Renal pelvis (tissue), 12 donors: ENCODE measurements at places on chromosomes 3 and 15. TPM values are rescaled to one million over a fixed set of nuclear protein-coding genes. Genes with fewer than 3 reads are reported as not detected.

Gene SLC28A2
- 0.59 TPM for polyA plus RNA-seq

Gene PTPN23
- 31.5 TPM for polyA plus RNA-seq

Gene PTPN9
- polyA plus RNA-seq = 42.1 TPM

Gene CPN2
- 0.62 TPM for polyA plus RNA-seq

DNA sequence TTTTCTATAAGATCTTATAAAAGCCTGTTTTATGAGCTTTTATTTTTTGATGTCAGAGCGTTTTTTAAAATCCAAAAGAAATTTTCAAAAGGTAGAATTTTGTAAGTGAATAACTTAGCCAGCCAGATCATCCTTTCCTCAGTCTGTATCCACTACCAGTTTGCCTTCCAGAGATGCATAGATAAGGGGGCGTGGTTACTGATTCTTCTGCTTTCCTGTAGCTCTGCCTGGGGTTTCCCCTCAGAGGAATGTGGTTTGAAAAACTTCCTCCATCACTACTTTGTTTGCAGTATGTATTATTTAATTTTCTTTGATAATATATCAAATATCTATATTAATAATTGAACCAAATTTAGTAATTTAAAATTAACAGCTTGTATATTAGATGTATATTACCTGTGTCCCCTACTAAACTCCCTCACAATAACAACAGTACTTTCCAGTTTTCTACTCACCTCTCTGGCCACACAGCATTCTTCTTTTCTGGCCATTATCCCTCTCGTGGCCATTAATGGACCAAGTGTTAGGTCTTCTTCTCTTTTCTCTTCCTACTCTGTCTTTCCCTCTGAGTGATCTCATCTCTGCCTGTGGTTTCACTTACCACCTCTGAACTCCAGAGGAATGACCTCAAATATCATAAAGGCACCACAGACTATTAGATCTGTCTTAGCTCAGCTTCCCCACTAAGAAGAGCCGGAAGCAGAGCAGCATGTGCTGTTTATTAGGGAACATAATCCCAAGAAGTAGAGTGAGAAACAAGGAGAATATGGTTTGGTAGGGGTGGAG lies 239.7 kb downstream of the UBE2E2 start:
- DNase-seq = no peak

GRCh38 chr15:39591141-39591895 lies 10.4 kb downstream of the THBS1 start:
- DNase-seq = no peak

Gene P2RY1
- 3.0 TPM for polyA plus RNA-seq

Gene CISH
- polyA plus RNA-seq = 30.8 TPM

GRCh38 chr3:78420611-78421010 lies 1347.2 kb downstream of the ROBO1 start:
- DNase-seq = no peak

Gene CDHR4
- polyA plus RNA-seq = not detected

DNA sequence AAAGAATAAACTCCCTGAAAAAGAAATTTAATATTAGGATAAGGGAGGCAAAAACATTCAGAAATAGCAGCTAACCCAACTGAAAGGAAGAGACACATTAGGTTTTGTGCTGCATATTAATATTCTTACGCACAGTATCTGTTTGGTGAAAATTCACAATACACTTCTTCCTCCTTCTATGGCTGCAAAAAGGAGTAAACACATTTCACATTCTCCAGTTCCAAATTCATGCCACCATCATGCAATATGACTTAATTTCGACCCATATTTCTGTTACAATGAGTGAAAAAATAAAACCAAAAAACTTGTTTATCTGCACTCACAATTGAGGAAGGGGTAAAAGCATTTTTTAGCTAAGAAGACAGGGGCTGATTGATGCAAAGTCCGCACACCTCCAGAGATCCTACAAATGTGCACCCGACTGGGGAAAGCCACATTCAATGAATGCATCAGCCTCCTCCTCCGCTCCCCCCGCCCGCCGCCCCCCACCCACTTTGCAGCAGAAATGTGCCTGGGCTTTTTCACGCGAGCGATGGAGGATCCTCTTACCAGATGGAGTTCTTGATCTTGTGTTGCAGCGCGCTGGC lies 1.0 kb downstream of the RFX7 start:
- peak; percentile 53 for DNase-seq

- DNase-seq = no peak
Measured at GRCh38 chr3:120555657-120556509, 40.3 kb upstream of the NDUFB4 start.

DNA sequence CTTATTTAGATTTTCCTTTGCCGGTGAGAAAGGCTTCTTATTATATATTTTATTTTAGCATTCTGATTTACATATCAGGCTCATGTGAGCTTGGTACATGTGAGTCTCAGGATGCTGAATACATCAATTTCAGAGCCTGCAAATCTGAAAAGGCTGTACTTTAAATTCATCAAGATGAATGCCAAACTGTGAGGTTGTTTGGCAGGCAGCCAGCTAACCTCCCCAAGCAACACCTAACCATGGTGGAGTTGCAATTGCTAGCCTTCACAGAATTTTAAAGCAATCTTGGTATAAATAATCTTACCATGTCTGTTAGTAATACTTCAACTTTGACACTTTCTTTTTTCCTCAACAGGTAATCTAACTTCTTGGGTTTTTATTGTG lies 252.5 kb downstream of the CDIN1 start:
- no peak for DNase-seq

Gene KNG1
- polyA plus RNA-seq = 119 TPM

Gene CLDN11
- 168 TPM for polyA plus RNA-seq

DNA sequence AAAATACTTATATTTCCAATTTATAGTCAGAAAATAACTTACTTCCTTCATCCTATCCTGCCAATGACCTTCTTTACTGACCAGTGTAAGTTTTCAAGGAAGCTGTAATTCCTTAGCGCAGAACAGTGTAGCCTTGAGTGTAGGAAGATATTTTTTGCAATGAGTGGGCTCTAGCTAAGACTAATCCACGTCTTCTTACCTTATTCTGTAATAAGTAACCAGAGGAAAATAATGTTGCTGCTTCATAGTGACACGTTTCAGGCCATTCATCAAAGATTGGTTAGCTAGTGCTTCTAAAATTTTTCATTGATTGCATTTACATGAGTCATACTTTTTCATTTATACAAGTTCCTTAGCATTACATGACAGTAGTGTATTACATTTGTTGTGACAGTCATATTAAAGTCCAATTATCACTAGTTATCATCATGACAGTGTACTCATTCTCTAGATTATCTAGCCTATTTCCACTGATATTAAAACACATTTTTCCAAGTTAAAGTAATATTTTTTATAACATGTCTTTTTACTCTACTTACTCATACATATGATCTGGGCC lies 403.8 kb upstream of the EPHA3 start:
- no peak for DNase-seq

GRCh38 chr3:188084752-188085583 lies 69.0 kb upstream of the LPP start:
- DNase-seq = no peak

GRCh38 chr3:127706785-127707351 lies 34.1 kb downstream of the ABTB1 start:
- DNase-seq = no peak

GRCh38 chr3:157844800-157845565 lies 261.2 kb downstream of the SHOX2 start:
- no peak for DNase-seq

- no peak for DNase-seq
Measured at GRCh38 chr3:129358772-129359371, 69.6 kb downstream of the EFCAB12 start.

Gene GPR171
- not detected for polyA plus RNA-seq

Gene CATSPER2
- 3.3 TPM for polyA plus RNA-seq

DNA sequence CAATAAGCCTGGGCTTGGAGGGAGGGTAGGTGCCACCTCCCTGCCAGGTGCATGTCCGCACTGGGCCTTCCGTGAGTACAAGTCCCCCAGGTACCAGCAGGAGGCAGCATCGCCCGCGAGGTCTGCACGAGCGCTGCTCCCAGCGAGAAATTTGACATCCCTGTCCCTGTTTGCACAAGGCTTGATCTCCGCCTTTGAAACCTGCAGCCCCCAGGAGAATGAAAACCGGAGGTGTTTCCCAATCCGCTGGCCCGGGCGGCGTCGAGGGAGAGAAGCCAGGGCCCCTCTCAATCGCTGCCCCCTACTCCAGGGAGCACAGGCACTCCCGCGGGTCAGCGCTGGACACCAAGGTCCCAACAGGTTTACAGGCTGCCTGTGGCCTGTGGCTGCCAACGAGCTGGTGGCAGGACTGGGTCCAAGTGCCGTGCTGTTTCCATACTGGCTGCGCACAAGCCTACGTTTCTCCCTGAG lies 961 bp downstream of the HAPLN3 start:
- no peak for DNase-seq

- DNase-seq = peak; percentile 66
Measured at GRCh38 chr3:169218314-169218983, 445.1 kb downstream of the MECOM start.

GRCh38 chr3:172018364-172018763 lies 21.0 kb upstream of the FNDC3B start:
- no peak for DNase-seq

GRCh38 chr15:93603550-93603949 lies 514.5 kb upstream of the RGMA start:
- no peak for DNase-seq

Gene RBM5
- polyA plus RNA-seq = 250 TPM

Gene CHRFAM7A
- polyA plus RNA-seq = 5.9 TPM

DNA sequence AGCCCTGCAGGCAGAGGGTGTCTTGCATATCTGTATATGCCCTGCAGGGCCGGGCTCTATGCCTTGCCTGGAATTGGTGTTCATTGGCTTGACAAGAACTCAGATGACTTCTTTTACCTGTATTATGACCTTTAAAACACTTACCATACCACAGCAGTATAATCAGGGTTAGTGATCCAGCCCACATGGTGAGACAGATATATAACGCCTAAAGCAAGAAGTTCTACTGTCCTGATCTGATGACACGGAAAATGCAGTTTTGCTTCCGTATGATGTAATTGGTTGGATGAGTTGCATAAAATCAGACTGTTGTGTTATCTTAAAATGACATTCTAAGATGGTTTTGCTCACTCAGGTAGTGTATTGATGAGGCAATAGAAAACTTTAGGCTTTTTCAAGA lies 9.4 kb downstream of the CCDC174 start:
- no peak for DNase-seq

GRCh38 chr3:9721015-9721699 lies 10.4 kb upstream of the BRPF1 start:
- no peak for DNase-seq

Gene EPHB3
- 25.4 TPM for polyA plus RNA-seq

- DNase-seq = no peak
Measured at GRCh38 chr3:17456046-17456445, 286.4 kb downstream of the TBC1D5 start.

DNA sequence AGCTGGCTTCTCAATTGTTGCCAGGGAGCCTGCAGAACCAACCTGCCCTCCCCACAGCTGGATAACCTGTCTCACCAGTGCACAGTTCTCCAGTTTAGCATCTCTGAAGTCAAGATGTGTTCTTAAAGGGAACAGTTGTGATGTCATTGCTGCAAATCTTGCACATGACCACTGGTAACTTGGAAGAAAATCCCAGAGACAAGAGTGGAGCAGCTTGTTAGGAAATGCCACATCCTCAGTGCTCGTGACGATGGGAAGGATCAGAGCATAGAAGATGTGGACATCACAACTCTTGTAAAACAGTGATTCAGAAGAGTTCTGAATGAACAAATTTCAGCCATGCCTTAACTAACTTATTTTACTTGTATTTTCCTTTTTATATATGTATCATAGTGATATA lies 36.1 kb upstream of the LIMD1 start:
- DNase-seq = no peak

DNA sequence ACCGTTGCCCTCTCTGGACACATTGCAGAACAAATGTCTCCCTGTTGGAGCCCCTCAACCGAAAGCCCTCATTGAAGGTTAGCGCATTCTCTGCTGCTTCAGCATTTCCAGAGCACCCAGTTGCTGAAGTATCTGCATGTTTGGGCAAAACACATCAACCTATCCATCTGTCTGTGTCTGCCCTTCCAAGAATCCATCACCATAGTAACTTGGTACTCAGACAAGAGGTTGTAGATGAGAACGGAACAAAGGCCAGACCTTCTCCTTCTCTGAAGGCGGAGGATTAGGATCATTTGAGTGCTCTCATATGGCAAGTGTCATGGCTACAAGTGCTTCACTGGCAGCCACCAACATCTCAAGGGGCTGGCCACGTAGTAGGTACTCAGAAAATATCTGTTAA lies 23.1 kb upstream of the RHO start:
- DNase-seq = no peak

Gene GABRG3
- polyA plus RNA-seq = 1.4 TPM

- no peak for DNase-seq
Measured at GRCh38 chr15:58016581-58017175, 48.8 kb downstream of the ALDH1A2 start.

DNA sequence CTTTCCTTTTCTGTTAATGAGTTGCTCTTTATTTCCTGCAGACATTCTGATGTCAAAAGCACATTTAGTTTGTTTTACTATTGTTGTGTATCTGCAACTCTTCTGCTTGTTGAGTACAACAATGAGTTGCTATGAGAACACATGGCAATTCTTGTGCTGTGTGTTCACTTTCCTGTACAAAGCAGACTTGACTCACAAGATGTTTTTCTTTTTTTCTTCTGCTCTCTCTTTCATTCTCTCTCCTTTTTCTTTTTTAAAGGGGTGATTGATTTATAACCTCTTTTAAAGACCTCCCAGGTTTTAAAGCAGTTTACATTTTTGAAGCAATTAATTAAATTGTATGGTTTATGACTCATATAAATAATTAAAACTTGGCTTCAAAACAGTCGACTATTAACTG lies 31.6 kb upstream of the ABHD10 start:
- DNase-seq = no peak

DNA sequence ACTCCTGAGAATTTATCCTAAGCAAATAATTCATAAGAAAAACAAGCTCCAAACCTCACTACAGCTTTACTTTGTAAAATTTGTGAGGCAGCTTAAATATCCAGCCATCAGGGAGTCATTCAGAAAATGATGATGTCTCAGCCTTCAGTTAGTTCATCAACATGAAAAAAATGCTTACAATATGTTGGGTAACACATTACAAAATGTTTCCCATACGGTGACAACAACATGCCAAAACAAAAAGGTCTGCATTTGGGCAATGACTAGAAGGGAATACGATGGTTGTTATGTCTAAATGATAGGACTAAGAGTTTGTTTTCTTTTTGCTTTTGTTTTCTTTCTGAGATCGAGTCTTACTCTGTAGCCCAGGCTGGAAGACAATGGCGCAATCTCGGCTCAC lies 47.0 kb upstream of the CFAP161 start:
- DNase-seq = no peak

DNA sequence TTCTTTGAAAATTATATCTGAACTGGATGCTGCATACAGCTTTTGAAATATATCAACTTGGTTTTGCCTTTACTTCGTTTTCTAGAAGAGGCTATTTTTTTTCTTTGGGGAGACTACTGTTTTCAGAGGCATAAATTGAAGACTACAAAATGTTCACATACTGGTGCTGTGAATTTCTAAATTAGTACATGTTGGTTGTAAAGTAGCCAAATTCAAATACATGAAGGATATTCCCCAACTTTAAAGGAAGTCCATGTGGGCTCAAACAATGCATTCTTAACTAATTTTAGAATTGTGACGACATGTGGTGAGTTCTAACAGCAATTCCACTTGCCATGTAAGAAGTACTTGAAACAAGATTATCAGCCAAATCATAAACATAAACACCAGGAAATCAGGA lies 295.7 kb downstream of the TUSC7 start:
- no peak for DNase-seq

- DNase-seq = no peak
Measured at GRCh38 chr3:188019727-188020126, 134.2 kb upstream of the LPP start.
